Eye (tissue), 1 donor: ENCODE measurements at places on chromosomes 4 and X.
A peak's percentile ranks its signal among the peaks of the same experiment; 100 is the strongest.

GRCh38 chrX:44314259-44314734 is 29.2 kb downstream of the EFHC2 start:
- DNase-seq, result no peak

GRCh38 chr4:157992038-157992705 is 180.7 kb downstream of the GASK1B start:
- peak; percentile 92 for DNase-seq

DNA sequence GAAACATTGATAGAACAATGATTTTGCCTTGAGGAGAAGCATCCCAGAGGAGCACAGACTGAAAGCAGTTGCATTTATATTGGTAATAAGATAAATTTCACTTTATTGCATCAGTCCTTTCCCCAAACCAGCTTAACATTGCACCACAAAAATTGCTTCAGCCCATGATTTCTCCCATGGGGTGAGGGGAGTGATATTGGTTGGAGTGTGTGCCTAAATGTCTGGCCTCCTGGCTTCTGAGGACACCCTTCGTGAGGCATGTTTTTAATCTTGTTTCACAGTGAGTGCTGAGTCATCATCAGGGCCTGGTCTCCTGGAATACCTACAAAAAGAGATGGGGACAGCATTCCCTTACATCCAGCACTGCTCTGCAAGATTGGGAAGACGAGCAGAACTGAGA is 487.9 kb downstream of the C4orf33 start:
- DNase-seq, result no peak

- DNase-seq, result peak; percentile 96
Measured at GRCh38 chr4:162163892-162164759, at the start of gene FSTL5. Gene FSTL5, minus strand, starts transcription at chr4:162164000. Its CDS starts 52,604 bp downstream, at chr4:162111396.

- DNase-seq, result no peak
Measured at GRCh38 chr4:158934996-158935669, 166.3 kb downstream of the FNIP2 start.

GRCh38 chr4:148842843-148843242 is 400.6 kb upstream of the NR3C2 start:
- DNase-seq, result no peak

DNA sequence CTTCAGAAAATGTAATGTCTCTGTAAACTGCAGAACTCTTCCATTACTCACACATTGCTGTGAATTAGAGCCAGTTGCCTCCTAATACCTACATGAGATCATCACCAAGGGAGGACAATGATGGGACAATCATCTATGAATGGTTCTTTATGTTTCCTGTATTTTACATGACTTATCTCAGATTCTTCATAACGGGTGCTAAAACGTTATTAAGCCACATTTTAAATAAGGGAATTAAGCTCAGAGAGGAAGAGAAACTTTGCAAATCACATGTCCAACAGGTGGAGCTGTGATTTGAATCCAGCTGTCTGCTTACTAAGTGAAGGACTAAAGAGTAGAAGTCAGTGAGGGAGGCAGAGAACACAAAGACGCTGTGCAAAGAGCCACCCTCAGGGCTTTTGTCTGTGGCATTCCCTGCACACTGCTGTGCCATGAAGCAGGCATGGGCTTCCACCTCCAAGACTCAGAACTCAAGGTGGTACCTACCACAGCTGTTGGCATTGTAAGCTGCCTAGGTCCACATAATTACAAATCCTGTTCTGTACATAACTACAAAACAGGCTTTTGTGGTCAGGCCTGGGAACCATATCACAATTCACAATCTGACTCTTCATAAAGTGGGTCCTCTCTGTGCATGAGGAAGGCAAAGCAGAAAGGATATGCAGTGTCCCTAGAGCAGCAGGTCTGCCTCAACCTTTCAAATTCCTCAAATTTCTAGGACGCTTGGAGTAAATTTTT is 12.8 kb downstream of the TBC1D9 start:
- DNase-seq, result peak; percentile 61

DNA sequence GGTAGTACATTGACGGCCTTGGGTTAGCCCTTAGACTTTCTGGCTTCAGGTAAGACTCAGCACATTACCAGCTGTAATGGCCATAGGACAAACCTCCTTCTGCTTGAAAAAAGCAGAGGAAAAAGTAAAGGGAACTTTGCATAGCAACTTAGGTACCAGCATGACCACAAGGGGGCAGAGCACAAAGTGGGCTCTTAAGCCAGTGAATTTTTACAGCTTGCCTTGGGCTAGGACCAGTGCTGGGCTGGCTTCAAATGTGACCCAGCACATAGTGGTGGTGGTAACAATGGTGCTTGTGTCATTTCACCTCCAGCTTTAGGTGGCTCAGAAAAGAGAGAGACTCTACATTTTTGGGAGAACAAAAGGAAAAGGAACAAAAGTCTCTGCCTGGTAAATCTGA is 66.1 kb downstream of the KLHL4 start:
- no peak for DNase-seq

- no peak for DNase-seq
Measured at GRCh38 chr4:6229671-6230501, 29.5 kb upstream of the JAKMIP1 start.

GRCh38 chr4:157075811-157076577 is at the start of gene GLRB:
Gene GLRB, plus strand, starts transcription at chr4:157076150. Its CDS starts 1,875 bp downstream, at chr4:157078025.
- peak; percentile 82 for DNase-seq

DNA sequence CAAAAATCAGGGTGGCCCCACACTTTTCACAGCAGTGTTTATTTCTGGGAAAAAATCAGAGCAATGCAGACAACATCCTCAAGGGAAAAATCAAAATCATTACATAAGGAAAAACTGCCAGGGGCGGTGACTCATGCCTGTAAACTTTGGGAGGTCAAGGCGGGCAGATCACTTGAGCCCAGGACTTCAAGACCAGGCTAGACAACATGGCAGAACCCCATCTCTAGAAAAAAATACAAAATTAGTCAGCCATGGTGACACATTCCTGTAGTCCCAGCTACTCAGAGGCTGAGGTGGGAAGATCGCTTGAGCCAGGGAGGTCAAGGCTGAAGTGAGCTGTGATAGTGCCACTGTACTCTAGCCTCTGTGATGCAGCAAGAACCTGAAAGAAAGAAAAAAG is 102.8 kb downstream of the NAF1 start:
- no peak for DNase-seq

GRCh38 chrX:102883491-102883890 is 53.6 kb upstream of the RAB40AL start:
- DNase-seq, result no peak

DNA sequence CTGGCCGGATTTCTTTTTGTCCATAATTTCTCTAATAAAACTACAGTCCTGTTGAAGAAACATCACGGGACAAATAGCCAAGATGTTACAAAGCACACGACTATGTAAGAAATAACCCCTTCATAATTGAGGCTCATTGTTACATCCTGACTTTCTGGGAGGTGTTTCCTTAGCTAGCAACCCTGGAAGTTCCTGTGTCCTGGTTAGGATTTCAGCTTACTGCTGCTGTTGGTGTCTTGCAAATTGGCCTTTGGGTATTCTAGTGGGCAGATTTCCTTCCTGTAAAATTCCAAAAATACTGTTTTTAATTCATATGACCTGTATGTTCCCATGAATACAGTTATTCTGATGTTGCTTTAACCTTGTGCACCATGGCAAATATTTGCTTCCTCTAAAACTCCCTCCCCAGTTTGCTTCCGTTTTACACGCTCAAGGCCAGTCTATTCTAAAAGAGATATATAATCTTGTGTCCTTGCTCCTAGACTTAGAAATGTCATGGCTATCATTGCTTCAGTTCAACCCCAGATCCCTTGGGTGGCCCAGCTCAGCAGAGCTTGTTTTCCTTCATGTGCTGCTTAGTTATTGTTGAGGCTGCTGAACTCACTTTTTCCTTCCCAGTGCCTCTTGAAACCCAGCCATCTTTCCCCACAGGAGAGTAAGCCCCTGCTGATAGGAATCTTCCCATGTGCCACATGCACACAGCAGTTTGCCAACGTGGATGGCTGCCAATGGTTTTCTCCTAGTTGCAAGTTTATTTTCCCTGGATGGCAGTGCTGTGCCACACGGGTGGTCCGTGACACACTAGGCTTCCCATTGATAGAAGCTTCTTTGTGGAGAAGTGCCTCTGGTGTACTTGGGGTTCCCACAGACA is 75.8 kb downstream of the TSPAN7 start:
- DNase-seq, result no peak

DNA sequence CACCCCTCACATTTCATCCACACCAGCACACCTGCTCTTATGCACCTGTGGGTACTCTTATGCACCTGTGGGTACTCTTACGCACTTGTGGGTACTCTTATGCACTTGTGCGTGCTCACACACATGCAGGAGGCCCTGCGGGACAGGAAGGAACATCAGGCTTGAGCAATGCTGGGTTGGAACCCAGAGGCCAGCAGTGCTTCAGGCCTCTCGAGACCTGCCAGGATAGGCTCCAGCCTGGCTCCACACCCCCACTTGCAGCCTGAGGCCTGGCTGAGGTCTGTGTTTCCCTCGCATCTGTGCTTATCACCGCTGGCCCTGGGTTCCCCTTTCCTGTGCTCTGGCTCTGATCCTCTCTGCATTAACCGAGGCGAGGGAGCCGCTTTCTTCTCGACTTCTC is 34.7 kb downstream of the SORCS2 start:
- peak; percentile 61 for DNase-seq

DNA sequence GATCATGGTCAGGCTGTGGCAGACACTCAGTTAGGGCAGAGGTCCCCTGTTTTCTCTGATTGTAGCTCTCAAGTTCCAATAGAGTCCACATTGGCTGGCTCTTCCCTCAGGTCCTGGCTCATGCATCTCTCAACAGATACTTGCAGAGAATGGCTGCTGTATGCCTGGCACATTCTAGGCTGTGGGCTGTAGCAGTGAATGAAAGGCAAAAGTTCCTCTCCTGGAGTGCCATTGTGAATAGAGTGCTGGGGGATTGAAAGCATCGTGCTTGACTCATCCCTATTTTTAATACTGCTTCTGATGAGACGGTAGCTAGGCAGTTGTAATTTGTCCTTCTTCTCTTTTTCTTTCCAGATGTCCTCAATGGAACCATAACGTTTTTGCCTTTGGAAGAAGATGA is 5.5 kb downstream of the TRMT44 start:
- no peak for DNase-seq

DNA sequence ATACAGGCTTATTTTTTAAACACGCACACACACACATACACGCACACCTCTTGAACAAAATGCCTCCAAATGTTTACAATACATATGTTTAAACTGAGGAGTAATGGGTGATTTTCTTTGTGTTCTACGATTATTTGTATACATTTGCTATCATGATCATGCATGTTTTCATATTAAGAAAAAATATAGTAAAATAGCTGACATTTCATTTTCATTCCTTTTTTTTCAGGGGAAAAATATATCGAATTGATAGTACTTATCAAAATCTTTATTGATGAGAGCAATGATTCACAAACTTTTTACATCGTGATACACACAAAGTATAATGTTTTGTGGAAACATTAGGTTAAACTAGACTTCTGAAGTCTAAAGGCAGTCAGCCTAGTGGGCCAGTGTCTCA is 618.9 kb downstream of the TECRL start:
- no peak for DNase-seq

GRCh38 chr4:35883108-35883507 is 361.2 kb downstream of the ARAP2 start:
- DNase-seq, result no peak

DNA sequence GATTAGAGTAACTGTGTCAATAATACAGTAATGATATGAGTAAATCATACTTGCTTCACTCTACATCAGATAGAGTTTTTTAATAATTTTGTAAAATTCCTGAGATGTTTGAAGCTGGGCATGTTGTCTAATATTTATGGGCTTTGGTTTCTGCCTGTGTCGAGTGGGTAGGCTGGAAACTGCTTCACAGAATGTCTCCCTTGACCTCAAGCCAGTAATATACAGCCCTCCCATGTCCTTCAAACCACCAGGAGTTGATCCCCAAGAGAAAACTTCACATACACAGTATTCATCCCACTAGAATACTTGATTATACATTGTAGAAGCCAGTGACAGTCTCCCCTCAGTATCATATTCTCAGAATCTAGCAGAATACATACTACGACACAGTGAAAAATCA is 284.8 kb upstream of the TENM3 start:
- no peak for DNase-seq

DNA sequence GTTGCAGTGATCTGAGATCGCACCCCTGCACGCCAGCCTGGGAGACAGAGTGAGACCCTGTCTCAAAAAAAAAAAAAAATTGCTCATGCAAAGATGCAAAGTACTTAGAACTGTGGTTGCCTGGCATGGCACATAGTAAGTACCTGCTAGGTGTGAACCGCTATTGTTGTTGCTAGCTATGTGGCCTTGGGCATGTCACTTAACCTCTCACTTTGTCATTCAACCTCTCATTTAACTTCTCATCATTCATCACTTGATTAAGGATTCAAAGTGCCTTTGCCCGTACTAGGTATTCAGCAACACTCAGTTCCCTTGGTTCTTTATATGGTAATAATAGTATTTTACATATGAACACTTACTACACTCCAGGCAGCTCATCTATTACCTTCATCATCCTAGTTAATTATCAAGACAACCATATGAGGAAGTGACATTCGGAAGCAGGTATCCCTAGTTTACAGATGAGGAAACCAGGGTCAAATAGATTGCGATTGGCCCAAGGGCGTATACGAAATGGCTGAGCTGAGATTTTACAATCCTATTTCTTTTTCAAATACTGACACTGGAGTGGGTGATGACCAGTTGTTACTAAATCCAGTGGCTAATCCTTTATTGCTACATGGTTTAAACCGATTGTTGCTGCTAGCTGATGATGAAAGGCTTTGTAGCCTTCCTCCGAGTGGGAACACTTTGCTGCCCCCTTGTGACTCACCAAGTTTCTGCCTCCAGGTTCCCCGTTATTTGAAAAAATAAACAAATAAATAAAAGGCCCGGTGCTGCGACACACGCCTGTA is 28.8 kb upstream of the SOWAHD start:
- DNase-seq, result peak; percentile 77

- DNase-seq, result peak; percentile 10
Measured at GRCh38 chr4:125948021-125948420, 633.3 kb downstream of the FAT4 start.

DNA sequence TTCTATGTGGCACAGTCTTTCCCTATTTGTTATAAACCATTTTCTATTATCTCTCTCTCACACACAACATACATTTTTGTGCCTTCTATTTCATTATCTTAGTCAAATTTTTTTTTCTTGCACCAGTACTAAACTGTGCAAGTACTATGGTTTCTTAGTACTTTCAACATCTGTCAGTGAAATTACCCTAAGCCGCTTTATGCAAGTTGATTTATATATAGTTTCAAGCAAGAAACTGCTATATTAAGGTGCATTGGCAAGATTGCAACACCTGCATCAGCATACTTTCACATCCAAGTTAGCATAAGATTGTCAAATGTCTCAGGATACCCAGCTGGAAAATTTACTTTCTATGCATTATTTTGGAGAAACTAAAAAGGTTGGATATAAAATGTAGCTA is 180.2 kb upstream of the FSTL5 start:
- no peak for DNase-seq

GRCh38 chrX:51834076-51834475 is 59.3 kb upstream of the MAGED1 start:
- no peak for DNase-seq

DNA sequence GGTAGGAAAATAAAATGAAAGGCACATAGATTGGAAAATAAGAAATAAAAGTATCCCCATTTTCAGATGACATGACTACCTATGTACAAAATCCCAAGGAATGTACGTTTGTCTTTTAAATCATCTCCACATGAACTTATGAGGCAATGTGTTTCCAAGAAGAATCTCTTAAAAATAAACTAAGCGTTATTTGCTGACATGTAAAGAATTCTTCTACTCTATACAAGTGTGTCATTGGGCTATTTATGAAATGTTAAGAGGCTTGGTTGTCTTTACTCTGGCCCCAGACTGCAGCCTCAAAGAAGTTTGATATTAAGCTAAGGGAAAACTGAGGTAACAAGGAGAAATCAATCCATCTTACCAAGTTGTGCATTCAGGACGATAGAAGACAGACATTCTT is 17.1 kb downstream of the BEX3 start:
- no peak for DNase-seq
